Mesenteric fat pad (tissue), 1 donor: ENCODE measurements at places on chromosomes 5 and 9. TPM values are rescaled to one million over a fixed set of nuclear protein-coding genes. Genes with fewer than 3 reads are reported as not detected.
A peak's percentile ranks its signal among the peaks of the same experiment; 100 is the strongest.

Gene ZNF354C
- total RNA-seq = 4.5 TPM

Gene CATSPER3
- total RNA-seq = 0.61 TPM

Gene ORM2
- total RNA-seq = not detected

Gene RASEF
- total RNA-seq = 0.06 TPM

Gene FAM151B
- total RNA-seq = 4.0 TPM

Gene C6
- 6.8 TPM for total RNA-seq

GRCh38 chr5:1429066-1429465, 16.2 kb downstream of the SLC6A3 start:
- DNase-seq = peak; percentile 43

DNA sequence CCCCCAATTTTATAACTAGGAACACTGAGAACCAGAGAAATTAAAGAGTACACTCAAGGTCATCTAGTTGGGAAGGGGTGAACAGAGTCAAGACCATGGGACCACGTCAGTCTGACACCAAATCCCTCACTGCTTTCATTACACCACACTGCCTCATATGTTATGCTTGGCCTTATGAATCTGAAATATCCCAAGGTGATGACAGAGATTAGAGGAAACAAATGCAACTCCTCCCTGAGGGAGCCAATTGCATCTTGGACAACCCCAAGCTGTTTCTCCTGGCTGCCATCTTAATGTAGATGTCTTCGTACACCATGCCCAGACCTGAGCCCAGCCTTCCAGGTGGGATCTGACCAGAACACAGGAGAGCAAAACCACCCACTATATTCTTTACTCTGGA, 60.6 kb upstream of the ABCA1 start:
- DNase-seq = no peak

DNA sequence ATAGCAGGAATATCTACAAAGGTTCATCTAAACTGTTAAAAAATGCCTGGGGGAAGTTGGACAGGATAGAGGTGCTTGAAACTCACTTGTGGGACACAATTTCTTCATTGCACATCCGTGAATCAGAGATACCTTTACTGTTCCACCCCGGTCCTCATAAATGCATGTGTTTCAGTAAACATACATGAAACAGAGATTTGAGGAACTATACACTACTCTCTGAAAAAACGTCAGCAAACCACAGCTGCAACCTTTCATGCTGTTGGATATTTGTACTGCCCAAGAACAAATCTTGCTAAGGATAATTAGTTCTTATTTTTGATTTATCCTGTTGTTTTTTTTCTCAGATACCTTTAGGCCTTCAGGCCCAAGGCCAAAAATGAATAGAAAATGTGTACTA, 337.3 kb downstream of the KDM4C start:
- no peak for DNase-seq

- DNase-seq = no peak
These were observed 278.0 kb upstream of the GRIA1 start for GRCh38 chr5:153212471-153212870.

- DNase-seq = no peak
These were observed 18.3 kb upstream of the MLLT3 start for GRCh38 chr9:20640331-20641187.

DNA sequence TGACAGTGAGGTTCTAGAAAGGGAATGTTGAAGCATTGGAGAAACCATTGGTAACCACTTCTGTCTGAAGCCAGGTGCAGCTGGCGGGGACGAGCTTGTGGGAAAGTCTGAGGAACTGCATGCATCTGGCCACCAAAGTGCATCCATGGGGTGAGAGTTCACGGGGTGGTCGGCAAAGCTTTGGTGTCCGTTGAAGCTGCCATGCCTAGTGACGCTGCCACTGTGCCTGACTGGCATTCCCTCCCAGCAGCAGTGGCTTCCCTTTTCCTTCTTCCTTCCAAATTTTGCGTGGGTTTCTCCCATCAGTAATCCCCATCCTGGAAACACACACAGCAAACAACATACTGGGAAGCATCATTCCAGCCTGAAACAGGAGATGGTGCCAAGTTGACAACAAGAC, 145.7 kb upstream of the ALDH1B1 start:
- peak; percentile 67 for DNase-seq

DNA sequence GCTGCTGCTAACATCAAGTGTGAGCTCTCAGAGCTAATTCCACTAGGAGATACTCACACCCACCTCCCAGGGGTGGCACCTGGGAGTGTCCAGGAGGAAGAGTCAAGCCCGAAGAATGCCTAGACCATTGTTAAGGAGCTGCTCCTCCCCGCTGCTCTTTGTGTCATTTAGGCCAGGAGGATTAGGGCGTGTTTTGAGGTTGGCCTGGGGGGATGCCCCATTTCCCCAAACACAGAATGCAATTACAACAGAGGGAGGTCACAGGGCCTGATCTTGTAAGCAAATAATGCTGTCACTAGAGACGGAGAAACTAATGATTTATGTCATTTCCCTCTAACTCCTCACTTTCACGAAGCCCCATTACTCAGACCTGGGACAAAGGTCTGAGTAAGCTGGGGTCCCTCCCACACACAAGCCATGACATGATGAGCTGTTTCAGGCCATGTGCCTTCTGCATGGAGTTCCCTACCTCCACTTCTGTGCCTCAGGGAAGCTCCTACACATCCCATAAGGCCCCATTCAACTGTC, 312.5 kb downstream of the ACTL7B start:
- DNase-seq = no peak
